ENCODE measurements at places on chromosomes 7 and 10. TPM values are rescaled to one million over a fixed set of nuclear protein-coding genes. Genes with fewer than 3 reads are reported as not detected.

Gene MBL2
- not detected for polyA plus RNA-seq

Gene PIP
- polyA plus RNA-seq: not detected

Gene CEP41
- 23.9 TPM for polyA plus RNA-seq

Gene FAM149B1
- polyA plus RNA-seq: 37.2 TPM

Gene LIPJ
- polyA plus RNA-seq: not detected

Gene GTF2I
- polyA plus RNA-seq: 129 TPM

Gene CDHR1
- 0.74 TPM for polyA plus RNA-seq

Gene CDH23
- 4.2 TPM for polyA plus RNA-seq

Gene OR9A2
- polyA plus RNA-seq: not detected

Gene CNNM1
- 0.01 TPM for polyA plus RNA-seq

Gene H2BK1
- polyA plus RNA-seq: not detected

Gene ABCB1
- 0.31 TPM for polyA plus RNA-seq

Gene ENTPD7
- polyA plus RNA-seq: 4.3 TPM

Gene LBX1
- polyA plus RNA-seq: 2.1 TPM

Gene CUZD1
- polyA plus RNA-seq: 1.3 TPM
